ENCODE measurements at places on chromosomes 4 and X. TPM values are rescaled to one million over a fixed set of nuclear protein-coding genes. Genes with fewer than 3 reads are reported as not detected.
A peak's percentile ranks its signal among the peaks of the same experiment; 100 is the strongest.

GRCh38 chrX:4263030-4263803 lies 549.8 kb upstream of the PRKX start:
- DNase-seq = no peak

SUPT20HL1 gene
- total RNA-seq = not detected

DNA sequence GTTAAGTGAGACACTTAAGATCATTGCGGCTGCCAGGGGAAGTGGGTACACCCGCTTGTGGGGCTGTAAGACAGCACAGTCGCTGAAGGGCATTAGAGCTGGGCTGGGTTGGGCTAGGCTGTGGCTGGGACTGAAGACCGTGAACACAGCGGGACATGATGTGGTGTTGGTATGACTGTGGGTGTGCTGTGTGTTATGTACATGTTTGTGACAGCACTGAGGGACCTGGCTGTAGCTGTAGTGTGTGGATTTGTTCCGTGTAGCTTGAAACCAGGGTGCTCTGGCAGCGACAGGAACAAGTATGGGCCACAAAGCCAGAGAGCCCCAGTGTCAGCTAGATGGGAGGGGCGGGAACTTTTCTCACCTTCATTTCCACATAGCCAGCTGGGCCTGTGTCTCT lies 82.1 kb downstream of the NHSL2 start:
- DNase-seq = peak; percentile 58

MAGED4 gene
- total RNA-seq = not detected

DNA sequence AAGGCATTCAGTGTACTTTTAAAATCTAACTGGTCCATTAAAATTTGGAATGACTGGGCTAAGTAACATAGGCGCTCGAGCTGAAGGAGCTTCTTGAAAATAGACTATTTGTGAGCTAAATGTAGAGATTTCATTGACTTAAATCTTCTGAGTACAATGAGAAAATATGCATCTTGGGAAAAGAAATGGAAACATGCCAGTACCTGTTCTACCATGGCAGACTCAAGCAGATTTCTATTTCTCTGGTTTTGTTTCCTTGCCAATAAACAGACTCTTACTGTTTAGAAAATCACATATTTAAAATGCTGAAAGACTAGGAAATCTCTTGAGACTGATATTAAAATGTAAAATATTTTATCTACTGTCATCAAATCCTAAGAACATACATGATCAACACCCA lies 678.1 kb downstream of the FAT4 start:
- no peak for DNase-seq

DNA sequence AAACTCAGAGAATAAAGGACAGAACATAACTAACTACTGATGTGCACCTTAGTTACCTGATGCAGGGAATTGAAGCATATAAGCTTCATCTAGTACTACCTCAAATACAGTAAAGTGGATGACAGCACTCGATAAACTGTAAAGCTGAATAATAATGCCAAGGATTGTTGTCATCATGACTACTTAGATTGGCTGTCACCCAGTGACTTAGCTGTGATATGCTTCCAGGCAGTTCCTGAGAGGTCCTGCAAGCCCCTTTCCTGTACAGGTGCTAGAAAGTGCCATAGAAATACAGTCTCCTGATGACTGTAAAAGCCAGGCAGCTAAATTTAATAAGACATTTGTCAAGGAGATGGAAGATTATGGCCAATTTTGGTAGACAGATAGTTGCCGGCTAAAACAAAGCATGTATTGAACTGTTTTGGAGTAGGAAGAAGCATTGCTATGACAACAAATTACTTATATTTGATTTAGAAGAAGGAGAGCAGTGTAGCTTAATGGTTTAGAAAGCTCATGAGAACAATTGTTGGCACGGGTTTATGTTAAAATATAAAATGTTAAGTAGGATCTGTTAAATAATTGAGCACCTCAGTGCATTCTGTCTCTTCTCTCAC lies 29.7 kb downstream of the TMEM164 start:
- no peak for DNase-seq

GRCh38 chrX:111445485-111445884 lies 33.5 kb upstream of the DCX start:
- DNase-seq = peak; percentile 52

- no peak for DNase-seq
Observed at GRCh38 chr4:168787334-168787733, 222.7 kb downstream of the CBR4 start.

- peak; percentile 54 for DNase-seq
Observed at GRCh38 chrX:19372547-19373331, 29.0 kb downstream of the PDHA1 start.

DNA sequence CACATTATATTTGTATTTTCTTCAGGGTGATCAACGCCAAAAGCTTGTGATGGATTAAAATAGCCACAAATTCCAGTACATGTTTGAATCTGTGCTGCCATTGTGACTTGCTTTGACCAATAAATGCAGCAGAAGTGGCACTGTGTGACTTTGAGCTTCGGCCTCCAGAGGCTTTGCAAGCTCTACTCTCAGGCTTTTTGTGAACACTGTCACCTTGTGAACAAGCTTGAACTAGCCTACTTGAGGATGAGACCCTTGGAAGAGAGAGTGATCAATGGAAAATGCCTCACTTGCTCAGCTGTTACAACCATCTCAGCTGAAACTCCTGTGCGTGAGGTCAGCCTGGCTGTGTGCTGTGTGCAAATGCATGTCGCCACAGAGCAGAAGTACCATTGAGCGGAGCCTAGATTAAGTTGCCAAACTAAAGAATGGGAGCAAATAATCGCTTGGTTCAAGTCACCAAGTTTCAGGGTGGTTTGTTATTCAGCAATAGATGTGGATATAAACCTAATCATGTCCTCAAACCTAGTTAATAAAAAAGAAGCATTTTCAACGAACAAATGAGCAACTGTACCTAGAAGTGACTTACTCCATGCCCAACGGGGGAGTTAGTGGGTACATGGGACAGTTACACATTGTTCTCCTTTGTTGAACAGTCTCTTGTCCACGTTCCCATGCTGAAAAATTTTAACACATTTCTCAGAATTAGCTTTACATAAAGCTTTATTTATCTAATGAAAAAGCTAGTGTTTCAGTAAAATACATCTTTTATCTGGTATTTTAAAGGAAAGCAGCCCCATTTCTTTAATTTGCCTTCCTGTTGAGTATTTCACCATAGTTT lies 23.5 kb downstream of the NOA1 start:
- no peak for DNase-seq

- DNase-seq = peak; percentile 53
Observed at GRCh38 chr4:173415885-173416653, 17.2 kb upstream of the SCRG1 start.

EVC2 gene
- 0.40 TPM for total RNA-seq

CYTL1 gene
- not detected for total RNA-seq

TAF9B gene
- 16.1 TPM for total RNA-seq

TLR1 gene
- total RNA-seq = 2.6 TPM

DNA sequence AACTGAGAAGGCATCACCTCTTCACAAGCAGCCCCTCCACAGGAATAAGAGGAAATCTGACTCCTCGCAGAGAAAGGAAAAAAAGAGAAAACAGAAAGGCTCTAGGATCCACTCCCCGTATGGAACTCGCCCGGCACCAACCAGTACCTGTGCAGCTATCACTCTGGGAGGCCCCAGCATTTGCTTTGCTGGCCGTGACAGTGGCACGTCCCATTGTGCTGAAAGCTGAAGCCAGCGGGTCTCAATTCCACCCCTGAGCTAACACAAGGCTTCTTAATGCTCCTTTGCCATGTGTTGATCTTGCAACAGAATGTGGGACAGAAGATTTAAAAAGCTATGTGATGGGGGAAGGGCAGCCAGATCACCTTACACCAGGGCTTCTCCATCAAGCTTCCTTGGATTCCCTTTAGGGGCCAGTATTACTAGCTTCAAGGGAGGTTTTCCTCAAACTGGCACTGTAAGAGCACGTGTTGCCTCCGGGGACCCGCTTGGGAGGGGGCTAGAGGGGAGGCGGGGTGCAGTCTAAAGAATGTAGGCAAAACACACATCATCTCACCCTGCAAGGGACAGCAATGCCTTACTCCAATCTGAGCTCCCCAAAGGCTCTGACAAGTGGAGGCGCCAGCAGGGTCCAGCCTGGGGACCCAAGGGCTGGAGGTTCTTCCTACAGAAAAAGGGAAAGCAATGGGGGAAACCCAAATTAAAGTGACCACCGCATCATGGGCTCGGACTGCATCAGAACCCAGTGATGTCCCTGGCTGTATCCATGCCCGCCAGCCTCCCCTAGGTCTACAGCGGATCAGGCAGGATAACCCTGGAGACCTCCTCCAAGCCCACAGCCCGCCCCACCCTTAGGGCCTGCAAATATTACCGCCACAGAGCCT lies 1.2 kb downstream of the USP46 start:
- peak; percentile 60 for DNase-seq

CITED1 gene
- not detected for total RNA-seq

ADH7 gene
- not detected for total RNA-seq

- no peak for DNase-seq
Observed at GRCh38 chr4:165489786-165490185, 111.0 kb downstream of the CPE start.

DNA sequence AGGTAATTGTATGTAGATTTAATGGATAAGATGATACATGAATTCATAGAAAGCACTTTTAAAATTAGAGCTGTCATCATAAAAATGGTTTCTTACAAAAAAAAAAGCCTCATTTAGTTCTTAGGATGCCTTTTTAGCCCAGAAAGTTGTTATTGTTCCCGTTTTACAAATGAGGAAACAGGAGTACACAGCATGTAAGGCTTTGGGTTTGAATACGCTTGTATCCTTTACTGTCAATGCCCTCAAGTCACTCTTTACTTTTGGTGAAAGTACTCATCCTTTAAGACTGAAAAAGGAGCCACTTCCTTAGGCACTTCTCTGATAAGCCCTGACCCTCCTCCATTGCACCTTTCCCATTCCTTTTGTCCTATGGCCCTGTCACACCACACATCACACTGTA lies 4.9 kb downstream of the EREG start:
- DNase-seq = no peak

BMP15 gene
- not detected for total RNA-seq

DNA sequence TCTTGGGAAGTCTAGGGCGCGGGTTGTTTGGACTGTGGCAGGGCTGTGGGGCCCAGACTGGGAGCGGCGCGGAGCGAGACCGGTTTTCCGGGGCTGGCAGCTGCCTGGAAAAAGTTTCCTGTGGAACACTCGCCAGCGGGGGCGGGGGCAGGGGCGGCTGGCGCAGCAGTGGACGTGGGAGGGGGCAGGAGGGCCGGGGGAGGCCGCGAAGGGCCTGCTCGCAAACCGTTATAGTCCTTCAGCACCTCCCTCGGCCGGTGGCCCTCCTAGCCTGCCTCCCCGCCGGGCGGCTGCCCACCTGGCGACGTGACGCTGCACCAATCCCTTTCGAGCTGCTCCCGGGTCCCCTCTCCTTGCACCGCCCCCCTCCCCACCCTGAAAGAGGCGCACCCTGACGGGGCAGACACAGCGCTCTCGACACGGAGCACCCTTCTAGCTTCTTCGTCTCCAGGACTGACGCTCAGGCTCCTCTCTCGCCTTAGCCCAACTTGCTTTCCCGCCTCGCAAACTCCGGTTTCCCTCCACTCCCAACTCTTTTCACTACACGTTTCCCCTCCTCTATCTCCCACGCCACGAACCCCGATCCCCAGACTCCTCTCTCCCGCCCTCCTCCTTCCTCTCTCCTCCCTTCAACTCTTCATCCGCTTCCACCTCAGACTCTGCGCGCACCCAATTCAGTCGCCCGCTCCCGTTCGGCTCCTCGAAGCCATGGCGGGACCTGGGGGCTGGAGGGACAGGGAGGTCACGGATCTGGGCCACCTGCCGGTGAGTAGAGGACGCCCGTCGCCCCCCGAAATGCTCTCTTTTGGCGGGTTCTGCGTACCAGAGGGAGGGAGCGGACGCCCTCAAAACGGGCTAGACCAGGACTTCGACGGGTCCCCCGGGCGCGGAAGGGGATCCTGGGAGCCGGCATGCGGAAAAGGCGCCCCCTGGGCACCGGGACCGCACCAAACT lies at the start of gene NRK:
NRK (plus strand) TSS at position 402 of the 954 bp plus-strand sequence; CDS start at position 709, 307 bp downstream.
- no peak for DNase-seq

SORCS2 gene
- total RNA-seq = 0.05 TPM

DNA sequence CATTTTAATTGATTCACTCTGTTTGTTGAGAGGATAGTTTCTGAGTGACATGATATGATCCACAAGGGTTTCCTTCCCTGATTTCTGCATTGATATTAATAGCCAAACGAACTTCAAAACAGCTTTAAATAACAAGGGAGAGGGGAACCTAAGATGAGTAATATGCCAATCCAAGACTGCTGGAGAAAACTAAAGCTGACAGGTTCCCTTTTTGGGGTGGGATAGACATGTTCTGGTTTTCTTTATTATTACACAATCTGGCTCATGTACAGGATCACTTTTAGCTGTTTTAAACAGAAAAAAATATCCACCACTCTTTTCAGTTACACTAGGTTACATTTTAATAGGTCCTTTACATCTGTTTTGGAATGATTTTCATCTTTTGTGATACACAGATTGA lies 182.2 kb downstream of the AR start:
- DNase-seq = no peak

DNA sequence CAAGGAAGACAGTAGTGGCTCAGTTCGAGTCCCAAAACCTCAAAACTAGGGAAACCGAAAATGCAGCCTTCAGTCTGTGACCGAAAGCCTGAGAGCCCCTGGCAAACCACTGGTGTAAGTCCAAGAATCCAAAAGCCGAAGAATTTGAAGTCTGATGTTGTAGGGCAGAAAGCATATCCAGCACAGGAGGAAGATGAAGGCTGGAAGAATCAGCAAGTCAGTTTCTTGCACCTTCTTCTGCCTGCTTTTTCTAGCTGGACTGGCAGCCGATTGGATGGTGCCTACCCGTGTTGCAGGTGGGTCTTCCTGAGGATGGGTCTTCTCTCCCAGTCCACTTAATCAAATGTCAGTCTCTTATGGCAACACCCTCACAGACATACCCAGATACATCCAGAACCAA lies 95.0 kb downstream of the STK32B start:
- DNase-seq = no peak

- DNase-seq = peak; percentile 85
Observed at GRCh38 chr4:37453281-37453998, 208.9 kb downstream of the NWD2 start.

- no peak for DNase-seq
Observed at GRCh38 chr4:182367153-182367552, 124.0 kb downstream of the TENM3 start.

- DNase-seq = peak; percentile 25
Observed at GRCh38 chr4:39597695-39598381, 40.8 kb downstream of the SMIM14 start.

IGFBP7 gene
- total RNA-seq = not detected

DNA sequence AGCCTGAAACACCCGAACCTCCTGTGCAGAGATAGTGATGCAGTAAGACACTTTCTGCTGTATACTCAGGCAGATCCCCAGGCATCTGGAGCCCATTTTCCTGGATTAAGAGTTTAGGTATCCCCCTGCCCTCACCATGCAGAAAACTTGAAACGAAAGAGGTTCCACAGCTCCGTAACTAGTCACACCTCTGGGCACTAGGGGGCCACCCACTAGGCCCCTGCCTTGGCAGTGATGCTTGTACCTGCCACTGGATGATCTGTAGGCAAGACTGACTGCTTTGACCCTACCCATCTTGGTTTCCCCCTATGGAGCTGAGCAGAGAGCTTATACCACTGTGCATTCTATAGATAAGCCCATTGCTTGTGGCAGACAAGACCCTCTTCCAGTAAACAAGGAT lies 940.6 kb downstream of the PCDH19 start:
- no peak for DNase-seq

GRCh38 chr4:52890521-52890791 lies 28.3 kb downstream of the RASL11B start:
- no peak for DNase-seq
